ENCODE measurements at places on chromosomes 11 and 22.

- no peak for DNase-seq
Measured at GRCh38 chr11:11980841-11981308, 27.6 kb downstream of the DKK3 start.

GRCh38 chr11:16561150-16561549, 177.3 kb upstream of the C11orf58 start:
- DNase-seq = no peak

DNA sequence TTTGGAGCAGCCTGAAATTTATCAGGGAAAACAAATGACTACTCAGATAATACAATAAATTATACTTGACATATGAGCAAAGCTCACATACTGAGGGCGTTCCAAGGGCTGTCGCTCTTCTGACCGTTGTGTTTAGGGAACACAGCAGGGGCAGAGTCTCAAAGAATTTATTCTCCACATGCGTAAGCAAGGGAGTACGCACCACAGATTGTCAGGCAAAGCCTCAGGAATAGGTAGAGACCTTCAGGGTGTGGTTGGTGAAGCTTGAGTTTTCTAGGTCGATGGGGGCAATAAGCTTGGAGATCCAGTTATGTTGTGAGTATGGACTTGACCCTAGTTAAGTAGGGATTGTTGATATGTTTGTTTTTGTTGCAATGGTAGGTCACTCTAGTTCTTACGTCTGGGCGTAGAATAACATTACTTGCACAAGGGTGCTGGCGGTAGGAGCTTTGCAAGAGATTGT, 830 bp downstream of the ACAT1 start:
- DNase-seq = no peak

DNA sequence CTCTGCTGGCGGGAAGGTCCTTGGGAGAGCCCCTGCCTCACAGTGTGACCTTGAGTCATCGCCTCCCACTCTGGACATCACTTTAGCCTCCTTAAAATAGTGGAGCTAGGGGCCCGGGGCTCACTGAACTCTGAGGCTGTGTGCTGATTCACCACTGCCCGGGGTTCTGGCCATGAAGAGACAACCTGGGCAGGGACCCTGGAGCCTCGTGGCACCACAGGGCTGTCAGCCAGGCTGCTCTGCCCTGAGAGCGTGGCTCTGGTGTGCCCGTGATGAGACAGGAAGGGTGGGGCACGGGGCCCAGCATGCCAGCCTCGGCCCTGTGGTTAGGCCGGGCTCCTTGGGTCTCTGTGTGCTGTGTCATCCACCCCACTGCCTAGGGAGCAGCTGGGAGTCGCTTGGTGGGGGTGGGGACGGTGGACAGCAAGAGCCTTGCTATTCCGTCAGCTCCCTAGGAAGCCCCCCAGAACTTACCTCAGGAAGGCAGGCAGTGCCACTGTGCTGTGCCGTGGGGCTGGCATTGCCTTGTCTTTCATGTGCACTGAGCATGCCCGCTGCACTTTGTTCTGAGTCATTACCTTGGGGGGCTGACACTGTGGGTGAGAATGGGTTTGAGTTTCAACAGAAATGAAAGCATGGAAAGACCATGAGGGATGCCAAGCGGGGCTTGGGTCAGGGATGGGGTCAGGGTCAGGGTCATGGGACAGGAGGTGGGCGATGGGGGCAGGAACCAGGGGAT, 31.7 kb downstream of the TPCN2 start:
- DNase-seq = peak; percentile 77

DNA sequence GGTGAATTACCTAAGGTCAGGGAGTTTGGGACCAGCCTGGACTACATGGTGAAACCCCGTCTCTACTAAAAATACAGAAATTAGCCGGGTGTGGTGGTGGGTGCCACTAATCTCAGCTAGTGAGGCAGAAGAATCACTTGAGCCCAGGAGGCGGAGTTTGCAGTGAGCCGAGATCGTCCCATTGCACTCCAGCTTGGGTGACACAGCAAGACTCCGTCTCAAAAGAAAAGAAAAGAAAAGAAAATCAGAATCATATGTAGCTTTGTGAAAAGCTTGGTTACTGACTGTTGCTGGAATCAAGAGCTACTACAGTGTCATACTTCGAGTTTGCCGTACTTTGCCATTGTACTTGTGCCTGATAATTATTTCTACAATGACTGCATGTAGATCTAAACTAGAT, 4.2 kb upstream of the TMEM135 start:
- no peak for DNase-seq

DNA sequence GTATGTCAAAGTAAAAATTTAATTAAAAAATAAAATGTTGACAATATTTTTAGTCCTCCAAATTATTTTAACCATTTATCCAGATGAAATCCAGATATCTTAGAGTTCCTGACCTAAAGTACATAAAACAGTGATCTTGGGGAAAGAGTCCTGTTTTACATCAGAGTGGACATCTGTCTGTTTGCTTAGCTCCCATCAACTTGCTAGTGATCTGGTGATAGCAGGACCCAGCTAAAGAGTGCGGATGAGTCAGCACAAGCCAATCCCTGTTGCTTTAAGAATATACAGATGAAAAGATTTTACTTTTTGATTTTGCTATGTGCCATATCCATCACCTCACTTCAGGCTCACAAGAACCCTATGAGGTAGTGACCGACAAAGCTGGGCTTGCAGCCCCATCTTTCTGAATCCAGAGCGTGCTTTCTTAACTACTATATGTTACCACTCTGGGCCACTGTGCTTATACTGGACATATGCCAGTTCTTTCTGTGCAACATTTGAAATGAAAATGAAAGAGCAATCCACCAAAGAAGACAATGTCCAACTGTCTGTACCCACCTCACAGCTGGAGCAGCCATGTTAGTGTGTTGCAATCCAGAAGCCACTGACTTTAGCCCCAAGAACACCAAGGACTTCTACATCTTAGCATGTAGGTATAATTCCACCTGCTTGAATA, 167.6 kb upstream of the SESN3 start:
- DNase-seq = no peak

- peak; percentile 50 for DNase-seq
Measured at GRCh38 chr11:104073950-104074705, 37.7 kb downstream of the DDI1 start.
